ENCODE measurements at places on chromosomes 1 and 21.

DNA sequence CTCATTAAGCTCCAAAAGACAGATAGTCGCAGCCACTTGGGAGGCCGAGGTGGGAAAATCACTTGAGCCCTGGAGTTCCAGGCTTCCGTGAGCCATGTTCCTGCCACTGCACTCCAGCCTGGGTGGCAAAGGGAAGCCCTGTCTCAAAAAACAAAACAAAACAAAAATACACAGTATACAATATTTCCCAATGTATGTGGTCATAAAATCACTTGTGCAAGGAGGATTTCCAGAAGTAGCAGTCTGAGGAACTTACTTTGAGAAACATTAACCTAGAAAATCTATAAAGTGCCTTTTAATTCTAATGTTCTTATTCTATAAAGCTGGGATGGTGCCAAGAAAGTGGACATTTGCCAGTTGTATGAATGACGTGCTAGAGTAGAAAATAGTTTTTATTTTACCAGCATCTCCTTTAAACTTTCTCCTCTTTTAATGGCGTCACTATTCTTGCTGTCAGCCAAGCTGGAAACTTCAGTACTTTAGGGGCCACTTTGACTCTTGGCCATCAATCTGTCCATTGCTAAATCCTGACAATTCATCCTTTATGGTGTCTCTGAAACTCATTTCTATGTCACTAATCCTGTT lies 22.5 kb downstream of the FAM177B start:
- DNase-seq: no peak

DNA sequence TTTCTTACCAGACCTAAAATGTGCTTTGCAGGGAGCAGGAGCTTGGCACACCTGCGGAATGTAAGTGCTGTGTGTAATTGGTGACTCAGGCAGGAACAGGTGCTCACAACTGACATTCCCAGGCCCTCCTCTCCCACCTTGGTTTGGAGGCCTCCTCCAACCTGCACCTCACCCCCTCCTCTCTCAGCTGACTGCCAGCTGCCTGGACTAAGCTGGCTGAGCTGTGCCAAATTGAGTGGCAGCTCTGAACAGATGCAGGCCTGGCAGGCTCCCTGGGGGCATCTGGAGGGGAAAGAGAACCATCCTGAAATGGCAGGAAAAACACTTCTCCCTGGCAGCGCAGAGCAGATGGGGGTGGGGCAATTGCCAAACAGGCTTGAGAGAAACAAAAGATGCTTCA lies 91.7 kb upstream of the PGBD5 start:
- no peak for DNase-seq

GRCh38 chr21:27201197-27201596 lies 234.3 kb upstream of the ADAMTS5 start:
- no peak for DNase-seq

DNA sequence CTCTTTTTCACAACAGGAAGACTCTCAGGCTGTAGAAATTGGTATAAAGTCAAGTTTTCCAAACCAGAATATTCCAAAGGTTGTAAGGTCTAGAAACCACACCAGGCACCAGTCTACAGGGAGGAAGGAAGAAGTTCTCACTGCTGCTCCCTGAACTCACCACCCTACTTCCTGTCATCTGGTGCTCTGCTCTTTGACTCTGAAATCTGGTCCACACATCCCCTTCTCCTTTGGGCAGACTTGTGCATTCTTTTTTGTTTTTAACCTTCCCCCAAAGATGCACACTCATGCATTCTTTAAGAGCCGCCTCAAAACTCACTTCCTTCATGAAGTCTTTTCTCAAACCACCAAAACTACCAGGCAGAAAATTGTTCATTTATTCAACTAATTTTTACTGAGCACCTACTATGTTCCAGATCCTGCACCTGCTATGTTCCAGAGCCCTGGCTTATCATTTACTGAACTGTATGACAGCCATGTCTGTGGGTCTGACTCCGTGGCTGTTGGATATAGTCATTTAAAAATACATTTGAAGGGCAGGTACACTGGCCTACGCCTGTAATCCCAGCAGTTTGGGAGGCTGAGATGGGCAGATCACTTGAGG lies 30.1 kb upstream of the EPS15 start:
- DNase-seq: no peak

DNA sequence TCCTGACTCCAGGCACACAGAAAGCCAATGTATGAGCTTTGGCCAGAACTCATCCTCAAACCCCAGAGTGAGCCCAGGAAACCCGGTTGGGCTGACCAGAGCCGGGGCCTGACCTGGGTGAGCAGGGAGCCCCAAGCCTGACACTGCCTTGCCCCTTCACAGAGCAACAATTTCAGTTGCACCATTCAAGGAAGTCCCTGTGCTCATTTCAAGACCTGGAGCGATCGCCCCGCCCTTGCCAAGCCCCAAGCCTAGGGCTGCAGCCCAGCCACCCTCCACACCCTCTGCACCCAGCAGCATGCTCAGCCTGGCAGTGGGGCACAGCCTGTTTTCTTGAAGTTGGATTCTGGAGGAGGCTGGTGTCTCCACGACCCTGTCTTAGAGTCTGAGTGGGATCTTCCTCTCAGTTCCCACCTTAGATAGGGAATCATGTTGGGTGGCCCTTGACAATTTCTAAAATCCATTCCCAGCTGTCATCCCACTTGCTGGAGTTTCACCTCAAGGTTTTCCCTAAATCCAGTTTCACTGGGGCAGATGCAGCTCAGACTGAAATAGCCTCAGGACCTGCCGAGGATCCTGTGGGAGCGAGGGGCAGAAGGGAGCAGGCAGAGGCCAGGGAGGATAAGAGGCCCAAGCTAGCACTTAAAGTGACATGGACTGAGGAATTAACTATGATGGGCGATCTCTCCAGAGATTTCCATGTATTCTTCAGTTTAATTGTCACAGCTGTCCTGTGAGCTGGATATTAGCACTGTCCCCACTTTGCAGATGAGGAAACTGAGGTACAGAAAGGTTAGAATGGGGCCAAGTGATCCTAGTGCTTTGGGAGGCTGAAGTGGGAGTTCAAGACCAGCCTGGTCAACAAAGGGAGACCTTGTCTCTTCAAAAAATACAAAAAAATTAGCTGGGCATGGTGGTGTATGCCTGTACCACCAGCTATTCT lies 2.5 kb downstream of the NBL1 start:
- no peak for DNase-seq

- DNase-seq: no peak
These were observed 37.6 kb downstream of the RGS5 start for GRCh38 chr1:163165119-163165518.

DNA sequence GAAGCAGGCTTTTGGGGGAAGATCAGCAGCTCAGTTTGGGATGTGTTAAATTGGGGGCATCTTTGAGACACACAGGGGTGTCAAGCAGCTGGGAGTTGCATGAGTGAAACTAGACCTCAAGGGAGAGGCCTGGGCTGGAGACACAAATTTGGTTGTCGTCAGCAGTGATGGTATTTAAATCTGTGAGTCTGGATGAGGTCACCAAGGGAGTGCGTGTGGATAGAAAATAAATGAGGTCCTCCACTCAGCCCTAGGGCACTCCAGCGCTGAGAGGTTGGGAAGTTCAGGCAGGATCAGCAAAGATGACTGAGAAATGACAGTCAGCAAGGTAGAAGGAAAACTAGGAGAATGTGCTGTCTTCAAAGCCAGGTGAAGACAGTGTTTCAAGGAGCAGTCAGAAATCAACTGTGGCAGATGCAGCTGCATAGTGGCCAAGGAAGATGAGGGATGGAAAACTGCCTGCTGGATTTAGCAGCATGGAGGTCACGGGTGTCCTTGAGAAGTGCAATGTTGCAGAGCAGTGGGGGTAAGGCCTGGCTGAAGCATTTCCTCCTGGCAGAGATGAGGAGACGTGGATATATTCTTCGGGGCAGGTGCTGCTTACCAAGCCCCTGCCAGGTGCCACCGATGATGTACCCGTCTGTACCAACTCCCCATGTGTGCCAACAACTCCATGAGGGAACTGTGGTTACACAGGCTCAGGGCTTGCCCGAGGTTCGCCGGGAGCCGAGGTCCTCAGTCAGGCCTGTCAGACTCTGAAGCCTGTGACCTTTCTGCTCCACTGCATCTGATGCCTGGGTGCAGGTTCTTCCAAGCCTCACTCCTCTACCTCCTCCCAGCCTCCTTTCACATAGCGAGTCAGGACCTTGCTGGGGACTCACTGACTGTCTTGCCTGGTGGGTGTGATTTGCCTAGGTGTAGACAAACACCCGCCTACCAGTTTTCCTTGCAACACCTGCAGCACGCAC lies 11.3 kb downstream of the MAP7D1 start:
- no peak for DNase-seq

GRCh38 chr1:223784541-223784940 lies 61.2 kb downstream of the TP53BP2 start:
- no peak for DNase-seq

DNA sequence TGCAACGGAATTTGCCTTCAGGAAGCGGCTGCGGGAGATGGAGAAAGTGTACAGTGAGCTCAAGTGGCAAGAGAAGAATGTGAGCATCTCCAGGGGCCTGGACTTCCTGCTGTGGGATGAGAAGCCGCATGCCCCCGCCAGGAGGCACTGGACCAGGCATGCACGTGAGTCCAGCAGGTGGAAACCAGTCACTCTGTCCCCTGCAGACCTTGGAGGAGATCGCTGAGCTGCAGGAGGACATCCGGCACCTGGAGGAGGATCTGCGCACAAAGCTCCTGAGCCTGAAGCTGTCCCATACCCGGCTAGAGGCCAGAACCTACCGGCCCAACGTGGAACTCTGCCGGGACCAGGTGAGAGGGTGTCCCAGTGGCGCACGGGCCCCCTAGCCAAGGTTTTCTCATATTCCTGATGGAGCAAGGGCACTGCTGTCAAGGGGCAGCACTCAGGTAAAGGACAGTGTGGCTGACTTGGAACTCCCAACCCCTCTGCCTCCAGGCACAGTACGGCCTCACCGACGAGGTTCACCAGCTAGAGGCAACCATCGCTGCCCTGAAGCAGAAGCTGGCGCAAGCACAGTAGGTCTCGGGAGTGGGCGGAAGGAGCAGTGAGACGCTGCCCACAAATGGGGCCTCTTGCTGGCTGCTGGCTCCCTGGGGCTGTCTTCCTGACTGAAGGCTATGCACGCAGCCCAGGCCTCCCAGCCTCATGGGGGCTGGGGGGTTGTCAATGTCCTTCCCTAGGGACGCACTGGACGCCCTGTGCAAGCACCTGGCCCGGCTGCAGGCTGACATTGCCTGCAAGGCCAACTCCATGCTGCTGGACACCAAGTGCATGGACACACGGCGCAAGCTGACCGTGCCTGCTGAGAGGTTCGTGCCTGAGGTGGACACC lies 1.2 kb upstream of the ADPRS start:
- no peak for DNase-seq

DNA sequence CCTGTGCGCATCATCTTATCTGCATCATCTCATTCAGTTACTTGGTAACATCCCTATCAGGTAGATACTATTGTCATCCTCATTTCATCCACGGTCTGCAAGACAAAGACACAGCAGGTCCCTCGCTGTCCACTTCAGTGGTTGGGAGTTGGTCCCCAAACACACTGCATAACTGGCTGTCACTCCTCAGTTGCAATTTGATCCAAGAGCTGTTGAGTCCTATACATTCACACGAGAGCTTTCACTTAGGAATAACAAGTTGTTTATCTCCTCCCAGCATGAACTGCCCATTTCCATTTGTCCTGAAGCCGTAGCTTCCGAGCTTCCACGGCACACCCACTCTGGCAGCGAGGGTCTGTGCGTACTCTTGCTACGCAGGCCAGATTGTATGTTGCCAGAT lies 472.0 kb downstream of the CAMTA1 start:
- no peak for DNase-seq

DNA sequence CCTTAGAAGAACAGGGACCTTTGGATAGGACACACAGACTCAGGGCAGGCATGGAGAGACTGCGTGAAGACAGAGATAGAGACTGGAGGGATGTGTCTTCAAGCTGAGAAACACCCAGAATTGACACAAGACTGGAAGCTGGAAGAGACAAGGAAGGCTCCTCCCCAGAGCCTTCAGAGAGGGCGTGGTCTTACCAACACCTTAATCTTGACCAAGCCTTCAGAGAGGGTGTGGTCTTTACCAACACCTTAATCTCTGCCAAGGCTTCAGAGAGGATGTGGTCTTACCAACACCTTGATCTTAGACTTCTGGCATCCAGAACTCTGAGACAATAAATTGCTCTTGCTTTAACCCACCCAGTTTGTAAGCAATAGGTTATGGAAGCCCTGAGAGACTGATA lies 481.4 kb upstream of the VAMP3 start:
- no peak for DNase-seq

- DNase-seq: no peak
These were observed 117.1 kb upstream of the IPO9 start for GRCh38 chr1:201711811-201712210.

GRCh38 chr1:156082309-156083091 lies at the start of gene MEX3A:
Gene MEX3A, minus strand, starts transcription at chr1:156082465. Its CDS starts 467 bp downstream, at chr1:156081998.
- peak; percentile 49 for DNase-seq

GRCh38 chr1:89850844-89851415 lies 30.1 kb downstream of the LRRC8D start:
- no peak for DNase-seq

DNA sequence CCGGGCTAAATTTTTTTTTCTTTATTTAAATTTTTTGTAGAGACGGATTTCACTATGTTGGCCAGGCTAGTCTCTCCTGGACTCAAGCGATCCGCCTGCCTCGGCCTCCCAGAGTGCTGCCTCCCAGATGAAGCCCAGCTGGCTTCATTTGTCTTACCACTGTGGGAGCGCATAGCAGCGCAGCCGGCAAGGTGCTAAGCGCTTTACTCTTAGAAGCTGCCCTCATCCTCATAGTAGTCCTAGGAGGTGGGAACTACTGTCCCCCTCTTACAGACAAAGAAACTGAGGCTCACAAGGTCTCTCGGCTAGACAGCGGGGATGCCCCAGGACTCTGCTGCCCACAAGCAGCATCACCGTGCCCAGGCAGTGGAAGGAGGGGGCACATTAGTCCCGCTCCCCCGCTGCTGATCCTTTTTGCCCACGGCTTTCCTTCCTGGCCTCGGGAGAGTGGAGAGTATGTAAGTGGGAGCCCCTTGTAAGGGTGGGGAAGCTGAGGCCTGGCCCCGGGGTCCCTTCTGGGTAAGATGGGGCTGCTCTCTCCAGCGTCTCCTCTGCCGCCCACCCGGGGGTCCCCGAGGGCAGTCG lies 726 bp downstream of the TMEM54 start:
- no peak for DNase-seq

DNA sequence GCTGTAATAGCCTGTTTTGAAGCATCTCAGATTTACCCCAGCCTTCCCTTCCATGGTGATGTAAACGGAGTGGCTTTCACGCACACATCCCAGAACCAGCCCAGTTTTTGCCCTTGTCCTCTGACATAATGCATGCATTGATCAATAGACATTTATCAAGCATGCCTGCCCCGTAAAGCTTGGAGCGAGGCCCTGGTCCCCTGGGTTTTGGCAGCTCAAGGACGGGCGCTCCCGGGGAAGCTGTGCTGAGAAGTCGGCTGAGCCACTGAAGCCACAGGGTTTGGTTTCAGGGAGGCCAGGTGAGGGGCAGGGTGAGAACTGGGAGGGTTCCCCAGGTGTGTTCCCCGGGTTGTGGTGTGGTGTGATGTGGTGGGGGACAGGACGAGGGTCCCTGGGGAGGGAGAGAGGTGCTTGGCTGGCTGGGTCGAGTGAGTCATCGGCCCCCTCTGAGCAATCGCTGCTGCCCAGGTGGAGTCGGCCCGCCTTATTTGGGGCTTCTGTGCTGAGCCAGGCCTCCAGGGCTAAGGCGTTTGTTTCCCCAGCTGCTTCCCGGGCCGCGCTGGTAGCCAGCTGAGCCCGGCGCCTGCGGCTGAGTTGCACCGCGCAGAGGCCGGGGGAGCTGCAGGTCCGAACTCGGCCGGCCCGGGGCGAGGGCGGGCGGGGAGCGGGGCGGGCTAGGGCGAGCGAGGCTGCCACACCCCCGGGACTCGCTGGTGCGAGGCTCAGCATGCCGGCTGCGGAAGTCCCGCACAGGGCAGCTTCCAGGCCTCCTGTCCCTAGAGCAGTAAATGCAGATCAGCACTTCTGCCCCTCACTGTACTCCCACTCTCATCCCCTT lies 23.6 kb downstream of the ATP2B4 start:
- DNase-seq: peak; percentile 65

GRCh38 chr1:153120945-153121344 lies 7.6 kb upstream of the SPRR2F start:
- no peak for DNase-seq
